ENCODE measurements at places on chromosomes 1 and 21. TPM values are rescaled to one million over a fixed set of nuclear protein-coding genes. Genes with fewer than 3 reads are reported as not detected.

Gene SPRR2G
- total RNA-seq: not detected

GRCh38 chr21:25176637-25177412, 430.5 kb downstream of the MRPL39 start:
- DNase-seq: no peak

Gene FAM229A
- 6.7 TPM for total RNA-seq

GRCh38 chr1:88890791-88891317, 513 bp downstream of the GTF2B start:
- no peak for DNase-seq

Gene GJB3
- not detected for total RNA-seq

GRCh38 chr21:42340187-42341050, 10.4 kb downstream of the TFF2 start:
- no peak for DNase-seq

- no peak for DNase-seq
These were observed 801 bp downstream of the EPRS1 start for GRCh38 chr1:220045356-220046051.

Gene NFASC
- 0.11 TPM for total RNA-seq

- no peak for DNase-seq
These were observed 14.9 kb downstream of the SLC26A9 start for GRCh38 chr1:205928317-205928716.

Gene SPATA46
- total RNA-seq: not detected

DNA sequence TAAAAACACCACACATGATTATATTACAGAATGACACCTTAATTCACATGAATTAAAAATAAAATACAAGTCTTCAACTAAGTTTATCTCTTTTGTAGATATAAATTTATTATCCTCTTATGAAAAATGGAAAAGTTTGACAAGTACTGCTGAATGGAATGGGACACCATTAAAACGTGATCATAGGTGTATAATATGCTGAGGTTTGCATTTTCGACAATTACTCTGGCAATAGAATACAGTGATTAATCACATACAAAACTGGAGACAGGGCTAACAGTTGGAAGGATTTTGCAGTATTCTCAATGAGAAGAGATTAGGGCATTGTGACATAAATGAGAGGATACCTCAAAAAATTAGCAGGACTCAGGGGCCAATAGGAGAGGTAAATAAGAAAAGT, 17.1 kb upstream of the PLPPR4 start:
- no peak for DNase-seq

- peak; percentile 85 for DNase-seq
These were observed 3.6 kb downstream of the REN start for GRCh38 chr1:204162494-204163074.

- DNase-seq: no peak
These were observed 96.9 kb downstream of the NEK7 start for GRCh38 chr1:198253668-198254067.

DNA sequence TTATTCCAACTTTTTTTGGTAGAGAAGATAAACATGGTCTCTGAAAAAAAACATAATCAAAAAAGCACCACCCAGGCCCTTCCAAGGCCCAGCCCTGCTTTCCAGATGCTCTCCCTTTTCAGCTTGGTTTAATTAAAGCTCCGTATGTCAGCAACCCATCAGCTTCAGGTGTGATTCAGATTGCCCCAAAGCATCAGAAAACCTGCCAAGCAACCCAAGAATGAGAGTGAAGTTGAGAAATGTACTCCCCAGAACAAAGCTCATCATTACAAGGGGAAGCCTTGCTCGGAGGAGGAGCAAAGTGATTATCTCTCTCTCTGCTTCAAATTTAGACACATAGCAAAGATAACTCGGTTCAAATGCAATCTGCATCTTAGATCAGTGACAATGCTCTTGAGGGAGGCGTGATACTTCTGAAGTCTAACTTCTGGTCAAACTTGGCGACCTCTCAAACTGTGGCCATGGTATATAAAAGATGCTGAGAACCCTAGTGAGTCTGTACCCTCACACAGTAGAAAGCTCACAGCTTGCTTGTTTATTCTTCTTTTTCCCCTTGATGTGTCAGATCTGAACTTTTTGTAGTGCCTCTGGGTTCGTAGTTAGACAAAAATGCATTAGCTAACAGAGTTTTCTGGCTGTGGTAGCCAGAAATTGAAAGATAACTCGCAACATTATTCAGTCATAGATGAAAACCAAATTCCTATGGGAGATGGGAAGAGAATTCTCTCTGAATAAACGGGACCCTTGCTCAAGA, 63.3 kb upstream of the ZC3H11B start:
- DNase-seq: no peak

Gene BCL10
- total RNA-seq: 27.3 TPM

DNA sequence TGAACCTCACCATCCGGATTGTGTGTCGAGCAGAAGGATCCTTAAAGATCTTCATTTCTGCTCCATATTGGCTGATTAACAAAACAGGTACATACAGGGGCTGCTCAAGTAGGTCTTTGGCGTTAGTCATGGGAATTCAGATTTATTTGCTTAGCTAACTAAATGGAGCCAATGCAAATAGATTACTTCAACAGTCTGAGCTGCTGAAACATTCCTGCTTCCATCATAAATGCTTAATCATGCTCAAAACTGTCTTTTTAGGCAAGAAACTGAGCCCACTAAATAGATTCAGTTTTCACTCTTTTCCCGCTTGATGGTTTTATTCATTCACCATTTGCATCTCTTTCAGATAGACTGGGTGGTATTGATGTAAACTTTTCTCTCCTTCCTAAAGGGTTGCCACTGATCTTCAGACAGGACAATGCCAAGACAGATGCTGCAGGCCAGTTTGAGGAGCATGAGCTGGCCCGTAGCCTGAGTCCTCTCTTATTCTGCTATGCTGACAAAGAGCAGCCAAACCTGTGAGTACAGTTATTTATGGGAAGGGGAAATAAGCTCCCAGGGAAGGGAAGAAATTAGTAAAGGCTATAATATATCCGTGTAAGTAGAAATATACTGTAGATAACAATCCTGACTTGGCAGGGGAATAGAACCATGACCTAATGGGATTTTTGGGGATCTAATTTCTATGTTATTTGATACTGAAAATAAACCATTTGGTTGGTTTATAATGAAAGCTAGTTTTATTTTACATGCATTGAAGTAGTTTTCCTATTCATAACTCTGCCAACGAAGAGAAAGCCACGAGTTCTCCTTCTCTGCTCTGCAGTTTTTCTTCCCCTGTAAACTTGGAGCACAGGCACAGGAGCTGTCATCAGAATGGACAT, 126.4 kb downstream of the VPS13D start:
- no peak for DNase-seq

- no peak for DNase-seq
These were observed 685 bp upstream of the SYT6 start for GRCh38 chr1:114154146-114154962.

DNA sequence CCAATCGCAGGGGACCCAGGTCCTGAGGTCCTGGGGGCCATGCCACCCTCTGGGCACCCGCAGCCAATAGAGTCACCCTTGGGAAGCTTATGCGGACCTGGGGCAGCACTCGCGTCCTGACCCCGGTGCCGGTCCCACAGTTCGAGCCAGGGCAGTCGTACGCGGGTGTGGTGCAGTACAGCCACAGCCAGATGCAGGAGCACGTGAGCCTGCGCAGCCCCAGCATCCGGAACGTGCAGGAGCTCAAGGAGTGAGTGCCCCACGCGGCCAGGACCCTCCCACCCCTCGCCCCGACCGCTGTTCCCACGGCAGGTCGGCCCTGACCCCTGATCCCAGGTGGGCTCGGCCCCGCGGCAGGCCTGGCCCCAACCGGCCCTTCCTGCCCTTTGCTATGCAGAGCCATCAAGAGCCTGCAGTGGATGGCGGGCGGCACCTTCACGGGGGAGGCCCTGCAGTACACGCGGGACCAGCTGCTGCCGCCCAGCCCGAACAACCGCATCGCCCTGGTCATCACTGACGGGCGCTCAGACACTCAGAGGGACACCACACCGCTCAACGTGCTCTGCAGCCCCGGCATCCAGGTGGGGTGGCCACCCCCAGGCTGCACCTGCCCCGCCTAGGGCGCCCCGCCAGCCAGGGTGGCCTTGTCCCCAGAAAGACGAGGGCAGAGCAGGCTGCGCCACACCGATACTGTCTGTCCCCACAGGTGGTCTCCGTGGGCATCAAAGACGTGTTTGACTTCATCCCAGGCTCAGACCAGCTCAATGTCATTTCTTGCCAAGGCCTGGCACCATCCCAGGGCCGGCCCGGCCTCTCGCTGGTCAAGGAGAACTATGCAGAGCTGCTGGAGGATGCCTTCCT, 20.5 kb downstream of the COL6A1 start:
- DNase-seq: no peak

Gene LRRN2
- total RNA-seq: not detected

Gene IL24
- total RNA-seq: 22.2 TPM

DNA sequence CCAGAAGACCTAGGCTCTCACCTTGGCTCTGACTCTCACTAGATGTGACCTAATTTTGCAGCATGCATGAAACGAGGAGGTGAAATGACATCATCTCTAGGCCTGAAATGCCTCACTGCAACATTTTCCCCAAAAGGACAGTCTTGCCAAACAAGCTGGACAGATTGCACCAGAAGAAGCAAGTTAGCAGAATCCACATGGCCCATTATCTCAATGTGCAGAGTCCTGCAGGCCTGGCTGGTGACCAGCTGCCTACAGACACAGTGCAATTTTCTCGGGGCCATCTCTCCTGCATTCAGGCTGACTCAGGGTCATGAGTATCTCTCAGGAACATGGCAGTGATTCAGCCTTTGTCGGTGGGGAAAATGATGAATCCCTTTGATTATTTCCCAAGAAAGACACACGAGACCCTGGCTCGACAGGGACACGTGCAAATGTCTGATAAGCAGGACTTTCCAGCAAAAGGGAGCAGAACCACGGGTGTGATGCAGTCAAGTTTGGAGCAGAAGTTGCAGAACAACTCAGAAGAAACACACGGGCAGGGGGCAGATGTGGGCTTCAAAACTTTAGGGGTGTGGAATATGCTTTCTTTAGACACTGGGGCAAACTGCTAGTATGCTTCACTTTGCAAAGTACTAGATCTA, 38.7 kb downstream of the TRIM67 start:
- DNase-seq: no peak

GRCh38 chr1:115411371-115412063, 73.5 kb upstream of the NGF start:
- no peak for DNase-seq

Gene C8A
- total RNA-seq: not detected

DNA sequence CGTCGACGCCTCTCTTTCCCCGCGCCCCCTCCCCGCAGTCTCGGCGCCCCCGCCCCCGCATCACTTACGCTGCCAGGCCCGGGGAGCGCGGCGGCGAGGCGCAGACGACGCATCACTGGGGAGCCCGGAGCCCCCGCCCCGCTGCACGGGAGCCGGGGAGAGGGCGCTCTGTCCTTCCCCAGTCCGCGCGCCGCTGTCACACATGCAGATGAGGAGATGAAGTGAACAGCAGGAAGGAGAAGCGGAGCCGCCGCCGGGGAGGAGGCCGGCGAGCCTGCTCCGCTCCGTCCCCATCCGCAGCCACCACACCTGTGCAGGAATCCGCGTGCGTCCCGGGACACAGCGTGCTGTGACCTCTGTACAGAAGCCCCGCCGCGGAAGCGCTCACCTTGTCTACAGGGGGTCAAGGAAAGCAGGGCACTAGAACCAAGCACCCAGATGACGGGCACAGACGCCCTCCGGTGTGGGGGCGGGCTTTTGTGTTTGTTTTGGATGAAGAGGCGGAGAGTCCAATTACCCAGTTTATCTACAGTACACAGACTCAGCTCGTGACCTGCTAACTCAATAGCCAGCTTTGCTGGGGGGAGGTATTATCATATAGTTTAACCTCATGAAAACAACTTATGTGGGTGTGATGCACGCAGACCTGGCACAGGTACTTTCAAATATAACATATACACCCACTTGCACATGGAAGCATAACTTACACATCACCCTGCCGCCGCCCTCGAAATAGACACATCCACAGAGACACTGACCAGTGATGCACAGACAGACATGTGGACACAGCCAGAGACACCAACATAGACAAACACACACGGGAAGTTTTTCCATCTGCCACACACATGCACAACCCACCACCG, 12.4 kb downstream of the KLHDC8A start:
- DNase-seq: peak; percentile 46

DNA sequence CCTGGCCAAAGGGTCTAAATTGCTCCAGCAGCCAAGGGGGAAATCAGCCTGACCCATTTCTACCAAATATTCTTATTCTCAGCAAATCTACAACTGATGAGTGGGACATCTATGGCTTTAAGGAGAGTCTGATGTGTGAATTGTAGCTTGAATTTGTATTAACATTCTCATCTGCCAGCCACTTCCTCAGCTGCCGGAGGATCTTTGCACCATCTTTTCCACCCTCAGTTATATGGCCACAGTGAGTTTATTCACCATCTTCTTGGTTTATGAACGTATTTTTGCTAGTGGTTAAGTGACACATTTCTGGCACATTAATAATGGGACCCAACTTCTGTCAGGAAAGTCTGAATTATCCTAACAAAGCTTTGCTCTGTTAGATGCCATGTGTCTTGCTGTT, 69.6 kb downstream of the COLGALT2 start:
- DNase-seq: no peak

DNA sequence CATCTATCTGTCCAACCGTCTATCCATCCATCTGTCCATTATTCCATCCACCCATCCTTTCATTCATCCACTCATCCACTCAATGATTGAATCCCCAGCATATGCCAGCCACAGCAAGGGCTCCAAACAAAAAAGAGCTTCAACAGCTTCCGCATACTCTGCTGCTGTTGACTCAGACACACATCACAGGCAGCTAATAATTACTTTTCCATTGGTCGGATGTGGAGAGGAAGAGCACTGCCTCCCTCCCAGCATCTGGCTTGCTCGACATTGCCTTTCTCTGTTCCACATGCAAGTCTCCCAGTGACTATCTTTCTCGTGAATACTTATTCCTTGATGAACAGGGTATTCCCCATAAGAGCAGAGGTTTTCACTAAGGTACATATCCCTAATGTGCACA, 176.5 kb downstream of the HIVEP3 start:
- no peak for DNase-seq

Data from activated naive CD4-positive, alpha-beta T cell treated with anti-CD3 and anti-CD28 coated beads, Interleukin-2, amount 50 U/mL, for 72 hours (primary cell).